ENCODE measurements at places on chromosomes 11 and 22.

GRCh38 chr11:109940816-109941215, 152.4 kb upstream of the ZC3H12C start:
- no peak for DNase-seq

DNA sequence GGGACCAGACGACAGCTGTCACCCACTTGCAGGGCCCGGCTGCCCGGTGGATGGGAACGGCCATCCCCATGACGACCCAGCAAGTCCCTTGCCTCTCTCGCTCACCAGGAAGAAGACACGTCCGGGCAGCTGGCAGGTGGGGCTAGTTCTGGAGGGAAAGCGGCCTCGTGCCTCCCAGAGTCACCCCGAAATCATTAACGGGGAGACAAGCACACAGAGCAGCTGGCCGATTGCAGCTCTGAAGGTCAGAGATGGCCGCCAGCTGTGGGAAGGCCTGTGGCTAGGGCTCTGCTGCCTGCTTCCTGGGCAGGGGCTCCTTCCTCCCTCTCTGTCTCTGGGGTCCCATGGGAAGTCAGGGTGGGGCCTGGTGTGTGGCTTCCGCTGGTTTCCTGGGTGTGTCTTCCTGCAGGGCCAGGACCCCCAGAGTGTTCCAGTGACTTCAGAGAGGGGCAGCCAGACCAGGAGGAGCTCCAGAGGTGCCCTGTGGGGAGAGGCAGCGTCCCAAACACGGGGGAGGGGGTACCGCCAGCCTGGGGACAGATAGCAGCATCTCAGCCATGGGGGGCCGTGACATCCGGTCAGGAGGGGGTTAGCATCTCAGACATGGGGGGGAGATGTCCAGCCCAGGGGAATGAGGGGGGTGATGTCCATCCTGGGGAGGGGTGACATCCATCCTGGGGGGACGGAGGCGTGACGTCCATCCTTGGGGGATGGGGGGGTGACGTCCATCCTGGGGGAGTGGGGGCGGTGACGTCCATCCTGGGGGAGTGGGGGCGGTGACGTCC, 114.9 kb downstream of the KCNQ1 start:
- no peak for DNase-seq

GRCh38 chr11:68257477-68258362, 14.1 kb downstream of the C11orf24 start:
- DNase-seq: peak; percentile 88

- peak; percentile 57 for DNase-seq
Measured at GRCh38 chr11:110173811-110174644, 80.8 kb downstream of the ZC3H12C start.

DNA sequence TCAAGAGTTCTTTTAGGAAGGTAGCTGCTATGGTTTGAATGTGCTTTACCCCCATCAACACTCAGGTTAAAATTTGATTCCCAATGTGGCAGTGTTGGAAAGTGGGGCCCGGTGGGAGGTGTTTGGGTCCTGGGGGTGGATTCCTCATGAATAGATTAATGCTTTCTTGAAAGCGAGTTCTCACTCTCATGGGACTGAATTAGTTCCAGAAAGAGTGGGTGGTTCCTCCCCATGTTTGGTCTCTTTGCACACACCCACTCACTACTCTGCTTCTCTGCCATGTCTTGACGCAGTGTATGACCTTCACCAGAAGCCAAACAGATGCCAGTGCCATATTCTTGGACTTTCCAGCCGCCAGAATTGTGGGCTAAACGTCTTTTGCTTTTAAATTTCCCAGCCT, 394.4 kb downstream of the OPCML start:
- no peak for DNase-seq

- DNase-seq: no peak
Measured at GRCh38 chr22:44217346-44217745, 36.6 kb downstream of the PARVG start.

DNA sequence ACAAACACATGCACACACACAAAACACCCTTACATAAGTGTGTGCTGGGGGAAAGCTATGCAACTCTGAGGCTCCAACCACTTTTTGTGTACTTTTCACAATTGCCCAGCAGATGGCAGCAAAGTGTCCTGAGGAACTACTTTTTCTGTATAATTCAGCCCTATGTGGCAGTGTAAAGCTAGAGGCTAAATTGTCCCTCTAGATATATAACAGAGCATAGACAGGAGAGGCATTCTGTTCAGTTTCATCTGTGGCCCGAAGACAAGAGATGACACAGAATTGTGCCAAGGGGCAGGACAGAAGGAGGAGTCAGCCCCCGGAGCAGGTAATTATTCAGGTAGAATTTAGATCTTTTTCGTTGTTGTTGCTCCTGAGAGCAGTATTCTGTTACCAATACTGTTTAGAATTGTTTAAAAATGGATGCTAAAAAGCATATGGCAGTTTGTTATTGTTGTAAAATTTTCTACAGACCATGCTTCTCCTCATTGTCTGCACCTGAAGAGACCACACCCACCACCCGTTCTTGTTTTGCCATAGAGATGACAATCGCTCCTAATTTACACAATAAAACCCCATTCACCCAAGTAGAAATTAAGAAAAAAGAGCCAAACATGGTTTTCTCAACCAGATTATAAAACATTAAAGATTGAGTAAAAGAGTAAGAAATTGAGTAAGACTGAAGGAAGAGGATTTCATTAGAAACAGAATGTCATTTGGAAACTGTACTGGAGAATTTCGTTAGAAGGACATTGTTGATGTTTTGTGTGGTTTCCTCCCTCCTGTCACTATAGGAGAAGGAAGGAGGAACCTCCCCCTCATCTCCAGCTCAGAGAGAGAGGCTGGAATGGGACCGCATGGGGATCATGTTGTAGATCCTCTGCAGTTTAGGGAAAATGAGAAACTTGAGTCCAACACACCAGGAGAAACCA, 14.5 kb upstream of the MS4A7 start:
- DNase-seq: no peak

GRCh38 chr11:103845331-103845730, 191.1 kb upstream of the DDI1 start:
- DNase-seq: no peak

- no peak for DNase-seq
Measured at GRCh38 chr22:45246060-45246985, 5.6 kb upstream of the KIAA0930 start.

DNA sequence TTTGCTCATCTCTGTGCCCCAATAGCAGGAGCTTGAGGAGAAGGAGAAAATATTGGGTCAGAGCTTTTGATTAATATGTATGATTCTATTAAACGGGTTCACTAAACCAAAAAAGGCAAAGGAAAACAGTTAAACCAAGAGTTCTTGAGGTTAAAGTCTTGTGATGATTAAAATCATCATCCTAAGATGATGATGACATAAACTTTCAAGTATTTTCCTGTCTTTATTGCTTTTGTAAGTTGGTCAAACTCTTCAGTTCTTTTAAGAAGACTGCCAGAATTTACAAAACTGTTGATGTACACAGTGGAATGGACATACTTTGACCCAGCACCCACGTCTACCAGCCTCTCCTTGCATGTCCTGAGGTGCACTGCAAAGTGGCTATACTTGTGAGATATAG, 41.0 kb downstream of the FDX1 start:
- no peak for DNase-seq

- no peak for DNase-seq
Measured at GRCh38 chr11:40701027-40701426, 758.4 kb downstream of the LRRC4C start.

DNA sequence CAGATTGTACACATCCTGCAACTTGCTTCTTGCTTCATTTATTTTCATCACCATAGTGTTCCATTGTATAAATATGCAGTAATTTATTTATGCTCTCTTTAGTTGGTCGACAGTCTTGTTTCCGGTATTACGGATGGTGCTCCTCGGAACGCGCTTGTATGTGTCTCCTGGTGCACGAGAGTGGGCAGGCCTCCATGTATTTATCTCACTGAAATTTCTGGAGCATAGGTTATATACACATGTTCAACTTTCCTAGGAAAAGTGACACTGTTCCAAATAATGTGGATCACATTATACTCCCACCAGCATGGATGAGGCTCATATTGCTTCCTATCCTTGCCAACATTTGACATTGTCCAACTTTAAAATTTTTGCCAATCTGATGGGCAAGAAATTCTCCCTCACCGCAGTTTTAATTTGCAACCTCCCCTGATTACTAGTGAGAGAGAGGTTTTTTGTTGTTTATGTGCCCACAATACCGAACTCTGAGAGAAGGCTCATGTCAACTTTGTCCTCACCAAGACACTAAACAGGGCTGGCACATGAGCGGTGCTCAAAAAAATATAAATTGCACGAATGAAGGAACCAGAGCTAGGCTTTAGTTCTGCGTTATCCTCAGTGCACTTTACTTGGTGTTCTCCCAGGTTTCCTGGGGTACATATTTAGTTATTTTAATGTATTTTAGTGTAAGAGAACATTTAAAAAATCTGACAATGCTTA, 3.8 kb downstream of the CSNK2A3 start:
- no peak for DNase-seq

DNA sequence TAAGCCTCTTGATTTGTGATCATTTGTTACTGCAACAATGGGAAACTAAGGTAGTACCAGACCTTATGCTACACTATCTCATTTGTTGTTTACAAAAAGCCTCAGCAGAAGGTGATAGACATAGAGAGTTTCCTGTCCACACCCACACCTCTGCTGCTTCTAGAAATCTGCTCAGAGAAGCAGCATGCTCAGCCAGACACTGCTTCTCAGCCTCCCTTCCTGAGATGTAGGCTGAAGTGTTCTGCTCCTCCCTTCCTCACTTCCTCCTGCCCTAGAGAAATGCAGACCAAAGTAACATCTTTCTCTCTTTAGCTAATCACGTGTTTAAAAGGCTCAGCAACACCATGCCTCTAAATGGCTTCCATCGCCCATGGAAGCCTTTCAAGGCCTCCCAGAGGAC, 88.4 kb downstream of the SLC1A2 start:
- DNase-seq: no peak

- no peak for DNase-seq
Measured at GRCh38 chr11:128965485-128965884, 22.8 kb upstream of the TP53AIP1 start.

GRCh38 chr11:98195300-98195699, 825.4 kb upstream of the CNTN5 start:
- no peak for DNase-seq

GRCh38 chr11:114679505-114679904, 1.2 kb downstream of the NXPE2 start:
- no peak for DNase-seq

- no peak for DNase-seq
Measured at GRCh38 chr22:36520423-36520822, 8.5 kb downstream of the EIF3D start.

- no peak for DNase-seq
Measured at GRCh38 chr22:46448333-46448732, 89.1 kb downstream of the CELSR1 start.

- no peak for DNase-seq
Measured at GRCh38 chr11:14809466-14809865, 82.6 kb downstream of the CYP2R1 start.

GRCh38 chr22:40782521-40782920, 36.6 kb downstream of the SLC25A17 start:
- DNase-seq: no peak

GRCh38 chr11:70430671-70431574, 32.6 kb downstream of the CTTN start:
- no peak for DNase-seq

GRCh38 chr11:19978668-19979518, 181.4 kb downstream of the DBX1 start:
- no peak for DNase-seq

DNA sequence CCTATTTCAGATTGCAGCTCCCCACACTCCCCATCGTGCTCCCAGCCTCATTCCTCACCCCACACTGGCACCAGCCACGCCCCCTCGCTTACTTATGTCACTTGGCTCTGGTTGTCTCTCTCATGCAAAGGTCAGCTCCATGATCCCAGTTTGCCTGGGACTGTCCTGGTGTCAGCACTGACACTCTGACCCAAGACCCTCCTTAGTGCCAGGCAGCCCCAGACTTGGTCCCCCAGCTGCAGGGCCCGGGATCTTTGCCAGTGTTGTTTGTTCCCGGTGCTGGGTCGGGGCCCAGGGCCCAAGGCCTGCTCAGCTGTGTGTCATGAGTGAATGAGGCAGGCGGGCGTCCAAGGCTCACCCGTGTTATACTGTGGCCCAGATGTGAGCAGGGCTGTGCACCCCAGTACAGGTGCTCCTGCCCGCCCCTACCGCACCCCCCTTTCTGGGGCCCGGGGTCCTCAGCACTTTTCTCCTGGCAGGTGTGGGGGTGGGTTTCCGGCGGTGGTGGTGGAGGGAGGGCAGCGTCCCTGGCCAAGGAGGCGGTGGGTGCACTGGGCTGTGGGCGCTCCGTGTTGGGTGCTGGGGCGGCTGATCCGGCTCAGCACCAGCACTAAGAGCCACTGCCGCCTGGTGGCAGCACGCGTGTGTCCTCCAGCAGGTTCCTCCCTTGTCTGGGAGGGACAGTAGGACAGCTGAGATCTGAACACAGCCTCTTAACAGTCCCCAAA, 19.5 kb downstream of the IL17REL start:
- no peak for DNase-seq

- DNase-seq: no peak
Measured at GRCh38 chr11:86978756-86979608, 23.8 kb upstream of the FZD4 start.

GRCh38 chr11:74238243-74238642, 67.2 kb downstream of the PPME1 start:
- no peak for DNase-seq

DNA sequence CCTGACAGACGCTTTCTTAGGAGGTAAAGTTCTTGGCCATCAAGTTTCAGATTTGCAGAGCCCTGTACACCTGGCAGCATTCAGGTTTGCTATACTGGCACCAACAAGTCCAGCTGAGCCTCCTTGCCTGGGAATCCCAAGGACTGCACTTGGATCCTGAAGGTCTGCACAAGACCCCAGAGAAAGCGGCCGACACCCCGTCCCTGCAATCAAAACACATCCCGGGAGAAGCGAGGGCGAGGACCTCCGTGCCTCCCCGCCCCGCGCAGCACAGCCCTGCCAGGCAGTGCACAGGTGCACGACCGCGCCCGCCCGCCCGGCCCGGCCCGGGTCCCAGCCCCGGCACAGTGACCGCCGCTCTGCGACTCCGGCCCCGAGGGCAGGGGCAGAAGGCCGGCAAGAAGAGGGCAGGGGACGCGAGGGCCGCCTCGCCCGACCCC, 559 bp downstream of the MRTFA start:
- DNase-seq: no peak

DNA sequence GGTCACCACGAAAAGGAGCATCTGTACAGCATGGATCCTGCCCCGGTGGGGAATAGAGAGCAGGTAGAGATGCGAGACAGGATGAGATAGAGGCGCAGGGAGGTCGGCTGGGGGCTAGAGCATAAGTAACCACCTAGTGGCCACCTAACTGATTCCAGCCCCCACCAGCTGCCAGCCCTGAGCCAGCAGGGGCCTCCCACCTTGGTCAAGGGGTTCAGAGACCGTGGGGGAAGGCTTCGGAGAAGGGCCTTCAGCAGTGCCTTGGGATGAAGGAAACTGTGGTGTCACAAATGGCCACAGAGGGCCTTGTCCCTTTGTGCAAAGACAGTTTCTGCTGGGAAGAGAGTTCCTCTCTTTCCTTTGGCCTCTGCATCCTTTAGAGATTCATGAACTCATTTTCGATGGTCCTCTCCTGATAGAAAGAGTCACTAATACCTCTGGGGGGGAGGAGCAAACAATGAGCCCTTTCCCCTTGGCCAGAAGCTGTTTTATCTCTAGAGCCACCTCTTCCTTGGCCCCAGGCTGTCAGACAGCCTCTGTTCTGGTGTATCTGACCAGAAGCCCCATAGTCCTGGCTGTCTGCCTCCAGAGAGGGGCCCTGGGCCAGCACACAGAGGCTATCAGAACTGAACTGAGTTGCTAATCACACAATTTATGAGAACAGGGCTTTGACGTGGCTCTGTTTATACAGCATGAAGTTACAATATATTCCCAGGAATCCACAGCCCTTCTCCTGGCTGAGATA, 146.0 kb downstream of the PARVA start:
- DNase-seq: no peak

Data from iPS DF 19.7 (cell line).